Neural cell (in vitro differentiated cells): ENCODE measurements at places on chromosomes 5 and 9. TPM values are rescaled to one million over a fixed set of nuclear protein-coding genes. Genes with fewer than 3 reads are reported as not detected.

Gene PCDHB9
- polyA plus RNA-seq: 4.8 and 4.9 TPM in 2 replicates

Gene CCNI2
- polyA plus RNA-seq: not detected in 2 replicates

Gene C9orf152
- not detected in 2 replicates for polyA plus RNA-seq

Gene FAM221B
- polyA plus RNA-seq: 0.09 TPM in 1 of 2 replicates, not detected in the other

Gene EEIG1
- polyA plus RNA-seq: 6.7 and 18.5 TPM in 2 replicates
